ENCODE measurements at places on chromosomes 7 and 10.

GRCh38 chr7:2711895-2712675 lies 24.1 kb downstream of the AMZ1 start:
- no peak for DNase-seq

- DNase-seq = no peak
Observed at GRCh38 chr10:74120911-74121310, 29.7 kb downstream of the AP3M1 start.

DNA sequence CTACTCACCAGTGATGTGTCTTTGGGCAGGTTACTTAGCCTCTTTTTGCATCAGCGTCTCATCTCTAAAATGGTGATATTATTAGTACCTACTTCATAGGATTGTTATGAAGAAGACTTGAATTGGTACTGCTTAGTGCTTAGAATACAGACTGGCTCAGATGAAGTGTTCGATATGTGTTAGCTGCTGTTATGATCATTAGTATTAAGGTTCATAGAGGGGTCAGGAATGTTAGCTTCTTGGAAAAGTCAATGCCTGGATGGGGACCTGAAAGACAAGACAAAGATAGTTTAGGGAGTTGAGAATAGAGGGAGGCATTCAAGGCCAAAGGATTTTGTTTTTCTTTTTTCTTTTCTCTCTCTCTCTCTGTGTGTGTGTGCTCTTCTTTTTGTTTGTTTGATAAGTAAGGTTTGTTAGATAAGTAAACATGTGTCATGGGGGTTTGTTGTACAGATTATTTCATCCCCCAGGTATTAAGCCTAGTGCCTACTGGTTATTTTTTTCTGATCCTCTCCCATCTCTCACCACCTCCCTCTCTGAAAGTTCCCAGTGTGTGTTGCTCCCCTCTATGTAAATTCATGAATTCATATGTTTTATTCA lies 63.3 kb downstream of the MDFIC start:
- DNase-seq = no peak

GRCh38 chr10:24849051-24849450 lies 103.4 kb downstream of the PRTFDC1 start:
- DNase-seq = no peak

GRCh38 chr10:3852147-3852904 lies 67.3 kb upstream of the KLF6 start:
- no peak for DNase-seq
